Frontal cortex (tissue), 4 donors: ENCODE measurements at places on chromosomes 1 and 21. TPM values are rescaled to one million over a fixed set of nuclear protein-coding genes. Genes with fewer than 3 reads are reported as not detected.

The MTARC2 gene
- total RNA-seq: 7.3 TPM

The DNASE2B gene
- total RNA-seq: not detected

The CLCA2 gene
- total RNA-seq: not detected

The GCSAML gene
- total RNA-seq: 0.41 TPM

The EVA1C gene
- total RNA-seq: 2.4 TPM

The NDC1 gene
- 40.8 TPM for total RNA-seq

The CNR2 gene
- not detected for total RNA-seq

The ODR4 gene
- total RNA-seq: 64.4 TPM

The ABL2 gene
- total RNA-seq: 33.0 TPM

The GJA8 gene
- total RNA-seq: not detected

The SYT11 gene
- 163 TPM for total RNA-seq

The CYP4X1 gene
- 18.3 TPM for total RNA-seq

The MT1HL1 gene
- not detected for total RNA-seq

The CCDC27 gene
- not detected for total RNA-seq

The ZNF593OS gene
- not detected for total RNA-seq

The S100A5 gene
- total RNA-seq: not detected

The OR6K3 gene
- total RNA-seq: not detected

The OR10J1 gene
- not detected for total RNA-seq

The HES5 gene
- 41.2 TPM for total RNA-seq

The HENMT1 gene
- 35.5 TPM for total RNA-seq

The TRAPPC3 gene
- 43.6 TPM for total RNA-seq

The ST6GALNAC3 gene
- total RNA-seq: 14.3 TPM

The ANGPTL1 gene
- total RNA-seq: 2.0 TPM

The HSF2BP gene
- 2.0 TPM for total RNA-seq

The CAP1 gene
- 133 TPM for total RNA-seq

The CD1C gene
- total RNA-seq: under 0.01 TPM

The SYT2 gene
- 0.41 TPM for total RNA-seq

The IL12RB2 gene
- total RNA-seq: 7.3 TPM

The C1orf94 gene
- under 0.01 TPM for total RNA-seq

The XCL1 gene
- total RNA-seq: not detected

The POU3F1 gene
- 9.4 TPM for total RNA-seq

The ASB17 gene
- not detected for total RNA-seq

The DTL gene
- total RNA-seq: 2.9 TPM
